Calu3 (cell line): ENCODE measurements at places on chromosomes 11 and 22.

- DNase-seq, result no peak
Measured at GRCh38 chr11:123702696-123703095, 38.8 kb downstream of the ZNF202 start.

GRCh38 chr11:134207538-134208239, 16.1 kb downstream of the NCAPD3 start:
- DNase-seq, result peak; percentile 66

DNA sequence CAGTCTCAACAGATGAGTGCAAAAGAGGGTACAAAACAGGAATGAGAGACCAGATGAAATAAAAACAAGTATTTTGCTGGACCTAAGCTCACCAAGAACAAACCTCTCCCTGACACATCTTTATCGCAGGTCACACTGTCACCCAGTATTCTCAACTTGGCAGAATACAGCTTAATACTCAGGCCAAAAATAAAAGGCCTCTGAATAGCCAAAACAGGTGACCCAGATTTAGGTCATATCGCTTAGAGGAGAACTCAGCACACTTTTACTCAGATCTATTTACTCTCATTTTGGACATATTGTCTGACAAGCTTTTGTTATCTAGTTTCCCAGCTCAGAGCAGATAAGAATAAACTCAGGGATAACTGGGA, 216.9 kb upstream of the SYN3 start:
- no peak for DNase-seq

DNA sequence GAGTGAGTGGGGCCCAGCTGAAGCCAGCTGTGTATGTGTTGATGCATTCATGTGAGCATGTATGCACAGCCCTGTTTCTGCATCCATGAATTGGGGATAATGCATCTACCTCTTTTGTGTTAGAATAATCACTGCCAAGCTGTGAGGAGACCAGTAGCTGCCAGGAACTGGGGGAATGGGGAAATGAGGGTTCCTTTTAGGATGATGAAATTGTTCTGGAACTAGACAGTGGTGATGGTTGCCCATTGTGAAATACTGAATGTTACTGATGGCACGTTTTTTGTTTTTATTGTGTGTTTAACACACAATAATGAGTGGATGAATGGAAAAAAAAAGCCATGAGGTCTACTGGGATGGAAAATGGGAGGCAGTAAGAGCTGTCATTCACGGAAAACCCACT, 45.3 kb upstream of the WNT11 start:
- DNase-seq, result no peak

GRCh38 chr22:49203859-49204598, 623.6 kb downstream of the BRD1 start:
- DNase-seq, result no peak

GRCh38 chr11:105878510-105878909, 143.5 kb downstream of the MSANTD4 start:
- no peak for DNase-seq

GRCh38 chr22:47119181-47119580, 356.7 kb downstream of the TBC1D22A start:
- no peak for DNase-seq

- no peak for DNase-seq
Measured at GRCh38 chr22:31958625-31959239, 14.4 kb downstream of the YWHAH start.
